T-helper 17 cell (primary cell): ENCODE measurements at places on chromosomes 12 and 14.

GRCh38 chr12:49187184-49187583 is 1.7 kb downstream of the TUBA1A start:
- peaks cover 18% of the 10 kb centered on the region for H3K4me1 ChIP-seq
- peak overlapping the region; percentile 95 for H3K4me3 ChIP-seq
- DNase-seq = no peak
- H3K27ac ChIP-seq = peak overlapping the region; percentile 96

DNA sequence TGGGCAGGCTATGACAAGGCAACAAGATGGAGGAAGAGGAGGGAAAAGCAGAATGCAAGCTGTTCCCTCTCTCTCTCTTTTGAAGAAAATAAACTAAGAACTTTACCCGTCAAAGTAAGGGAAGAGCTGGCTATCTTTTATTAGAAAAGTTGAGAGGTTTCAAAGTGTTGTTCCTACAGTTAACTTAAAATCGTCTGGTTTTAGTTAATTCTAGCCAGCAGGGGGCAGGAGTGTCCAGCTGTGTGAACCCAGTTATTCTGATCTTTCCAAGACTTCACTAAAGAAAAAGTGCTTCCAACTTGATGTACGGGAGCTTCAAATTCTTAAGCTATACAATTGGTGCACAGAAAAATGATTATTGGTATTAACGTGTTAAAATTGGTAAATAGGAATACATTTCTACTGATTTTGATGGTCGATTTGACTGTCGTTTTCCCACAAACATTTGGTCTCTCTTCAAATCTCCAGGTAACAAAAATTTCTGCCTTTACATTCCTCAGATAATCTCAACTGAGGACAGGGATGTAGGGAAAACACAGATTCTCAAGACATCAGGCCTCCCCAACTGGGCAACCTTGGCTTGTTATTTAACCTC is 28.4 kb upstream of the MON2 start:
- peaks cover 35% of the 10 kb centered on the region for H3K27me3 ChIP-seq
- H3K4me3 ChIP-seq = no peak overlapping the region
- H3K4me1 ChIP-seq = peaks cover 15% of the 10 kb centered on the region
- DNase-seq = peak; percentile 17

- peaks cover 11% of the 10 kb centered on the region for H3K4me1 ChIP-seq
- DNase-seq = no peak
- no peak overlapping the region for H3K27ac ChIP-seq
- H3K36me3 ChIP-seq = peaks cover 2% of the 10 kb centered on the region
Measured at GRCh38 chr12:106919910-106920544, 35.7 kb upstream of the TMEM263 start.

DNA sequence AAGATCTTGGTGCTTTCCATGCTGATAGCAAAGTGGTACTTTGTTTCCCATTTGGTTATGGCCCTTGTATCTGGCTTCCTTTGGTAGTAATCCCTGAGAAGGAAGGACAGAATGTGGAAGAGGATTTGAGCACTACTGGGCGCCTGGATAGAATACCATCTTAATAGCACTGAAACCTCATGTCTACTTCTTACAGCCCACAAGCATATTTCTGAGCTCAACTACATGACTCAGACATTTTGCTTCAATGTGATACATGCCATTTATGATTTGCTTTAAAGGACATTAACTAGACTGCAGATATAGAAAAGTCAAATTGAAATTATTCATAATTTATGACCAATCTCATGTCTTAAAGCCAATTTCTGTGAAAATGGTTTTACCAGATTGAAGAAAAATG is 80.4 kb downstream of the LIN7A start:
- no peak for DNase-seq
- no peak overlapping the region for H3K4me3 ChIP-seq
- H3K27ac ChIP-seq = no peak overlapping the region

DNA sequence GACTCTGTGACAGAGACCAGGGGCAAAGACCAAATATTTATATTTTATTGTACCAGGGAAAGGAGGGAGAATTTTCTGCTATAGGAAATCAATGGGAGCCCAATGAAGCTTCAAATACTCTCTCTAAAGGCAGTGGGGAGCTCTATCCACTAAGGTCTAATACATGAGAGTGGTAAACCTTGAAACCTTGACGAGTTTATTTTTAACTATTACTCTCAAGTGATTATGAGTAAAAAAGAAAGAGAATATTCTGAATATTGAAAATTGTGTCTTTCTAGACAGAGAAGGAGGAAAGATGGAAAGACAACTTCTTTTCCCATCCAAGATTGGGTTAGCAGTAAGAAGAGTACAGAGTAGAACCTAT is 1722.1 kb upstream of the SEL1L start:
- no peak overlapping the region for H3K27ac ChIP-seq
- no peaks in the 10 kb centered on the region for H3K4me1 ChIP-seq
- H3K4me3 ChIP-seq = no peak overlapping the region
- H3K27me3 ChIP-seq = no peaks in the 10 kb centered on the region

DNA sequence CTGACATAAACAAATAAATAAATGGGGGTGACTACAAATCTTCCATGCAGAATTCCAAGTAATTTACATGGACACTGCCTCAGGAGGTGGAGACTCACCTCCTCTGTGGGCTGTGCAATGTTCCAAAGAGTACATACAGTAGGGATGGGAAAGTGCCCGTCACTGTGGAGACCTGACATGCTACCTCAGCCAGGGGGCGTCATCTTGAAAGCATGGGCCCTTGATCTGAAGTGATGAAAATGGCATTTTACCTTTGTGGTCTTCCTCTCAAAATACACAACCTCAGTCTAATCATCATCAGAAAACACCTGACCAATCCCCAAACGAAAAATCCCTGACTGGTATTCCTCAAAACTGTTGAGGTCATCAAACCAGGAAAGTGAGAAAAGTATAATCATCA is 48.4 kb downstream of the ANAPC7 start:
- no peak for DNase-seq
- H3K27me3 ChIP-seq = no peaks in the 10 kb centered on the region
- peaks cover 19% of the 10 kb centered on the region for H3K4me1 ChIP-seq
- H3K36me3 ChIP-seq = no peaks in the 10 kb centered on the region
- no peak overlapping the region for H3K27ac ChIP-seq
